ENCODE measurements at places on chromosomes 1 and 21. TPM values are rescaled to one million over a fixed set of nuclear protein-coding genes. Genes with fewer than 3 reads are reported as not detected.

Gene ITGB2
- 3.4 TPM for total RNA-seq

Gene VHLL
- total RNA-seq = not detected

Gene ZMYND12
- total RNA-seq = 1.3 TPM

Gene MYOG
- not detected for total RNA-seq

Gene OR2L8
- 0.97 TPM for total RNA-seq

Gene MARK1
- total RNA-seq = 3.5 TPM

Gene CR1
- not detected for total RNA-seq

Gene PRAMEF2
- total RNA-seq = not detected

Gene CFHR2
- total RNA-seq = not detected

Gene DCDC2B
- not detected for total RNA-seq

Gene METTL18
- total RNA-seq = 5.7 TPM

Gene ARHGEF2
- 133 TPM for total RNA-seq

Gene FAAH
- total RNA-seq = 3.2 TPM

Gene HSPA13
- 57.4 TPM for total RNA-seq

Gene COL8A2
- total RNA-seq = 38.0 TPM

Gene SLC5A9
- total RNA-seq = not detected

Gene KCNE2
- total RNA-seq = 0.16 TPM

Gene OR2T11
- total RNA-seq = not detected

Gene CAPN8
- not detected for total RNA-seq

Gene FAM151A
- total RNA-seq = not detected

Gene HES3
- not detected for total RNA-seq

Gene RGS4
- total RNA-seq = 8.3 TPM

Gene KRTAP11-1
- total RNA-seq = not detected

Gene EPHA10
- total RNA-seq = not detected

Gene FAM163A
- total RNA-seq = not detected

Gene AADACL4
- total RNA-seq = not detected

Gene BCAN
- not detected for total RNA-seq

Gene FCRLB
- total RNA-seq = 0.49 TPM

Gene RNU1-1
- total RNA-seq = under 0.01 TPM

Measured in hair follicle dermal papilla cell (primary cell).